ENCODE measurements at places on chromosomes 7 and 10.

- peak; percentile 7 for DNase-seq
Observed at GRCh38 chr10:70672165-70673042, at the start of gene ADAMTS14. ADAMTS14 (plus strand) TSS chr10:70672506; CDS start chr10:70672803, 297 bp downstream.

GRCh38 chr10:12535656-12536055 is 186.3 kb downstream of the CAMK1D start:
- no peak for DNase-seq

GRCh38 chr10:101762736-101763135 is 13.2 kb downstream of the FGF8 start:
- no peak for DNase-seq

DNA sequence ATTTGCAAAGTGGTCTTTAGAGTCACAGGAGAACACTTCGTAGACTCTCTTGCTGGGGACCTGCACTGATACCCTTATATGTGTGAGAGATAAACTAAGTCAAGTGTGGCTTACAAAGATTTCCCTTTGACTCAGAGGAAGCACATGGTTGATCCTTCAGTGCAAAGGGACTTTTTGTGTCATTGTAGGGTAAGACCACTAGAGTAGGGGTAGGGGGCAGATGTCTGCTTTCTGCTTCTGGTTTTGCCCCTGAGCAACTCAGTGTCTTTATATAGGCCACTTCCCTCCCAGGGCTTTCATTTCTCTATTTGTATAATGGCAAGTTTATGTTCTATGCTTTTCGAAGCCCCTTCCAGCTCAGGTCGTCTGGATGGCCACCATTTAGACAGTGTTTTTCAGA is 281.7 kb downstream of the SORCS3 start:
- no peak for DNase-seq

- no peak for DNase-seq
Observed at GRCh38 chr7:21718391-21718790, 175.6 kb downstream of the DNAH11 start.

DNA sequence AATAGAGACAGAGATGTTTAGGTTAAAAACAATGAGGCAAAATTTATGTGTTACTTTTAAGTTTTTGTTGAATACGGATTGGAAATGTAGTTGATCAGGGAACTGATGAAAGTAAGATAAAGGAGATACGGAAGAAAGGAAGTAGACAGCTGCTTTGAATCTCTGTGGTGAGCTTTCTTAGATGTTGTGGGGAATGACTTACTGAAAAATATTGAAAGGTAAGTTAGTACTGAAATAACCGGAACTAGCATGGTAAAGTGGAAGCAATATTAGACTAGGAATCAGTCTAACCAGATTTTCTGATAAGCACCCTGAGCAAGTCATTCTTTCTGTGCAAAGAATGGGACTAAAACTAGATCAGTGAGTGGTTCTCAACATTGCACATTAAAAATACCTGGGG is 34.8 kb downstream of the LUC7L2 start:
- no peak for DNase-seq

DNA sequence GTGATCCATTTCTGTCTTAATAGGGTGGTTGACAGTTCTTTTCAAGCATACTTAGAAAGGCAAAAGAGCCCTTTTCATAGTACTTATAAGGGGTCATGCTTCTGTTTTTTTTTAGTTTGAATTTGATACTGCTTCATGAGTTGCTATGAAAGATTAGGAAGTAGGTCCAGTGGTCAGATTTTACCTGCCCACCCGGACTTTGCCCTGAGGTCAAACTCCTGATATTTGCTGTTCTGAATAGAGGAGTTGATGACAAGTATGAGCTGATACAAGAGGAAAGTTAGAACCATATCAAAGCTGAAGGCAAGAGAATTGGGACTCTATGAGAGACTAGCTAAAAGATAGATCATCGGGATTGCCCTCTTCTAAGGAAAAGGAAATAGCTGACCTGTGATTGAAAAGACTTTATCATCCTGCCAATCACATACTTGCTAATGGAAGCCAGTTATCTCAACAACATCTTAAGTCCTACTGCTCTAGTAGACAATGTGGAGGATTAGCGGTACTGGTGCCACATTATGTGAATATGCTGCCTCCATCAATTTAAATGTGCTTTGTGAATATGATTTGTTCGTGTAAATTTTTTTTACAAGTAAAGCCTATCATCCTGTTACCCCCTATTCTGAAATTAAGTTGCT is 37.5 kb upstream of the CYP26C1 start:
- no peak for DNase-seq

DNA sequence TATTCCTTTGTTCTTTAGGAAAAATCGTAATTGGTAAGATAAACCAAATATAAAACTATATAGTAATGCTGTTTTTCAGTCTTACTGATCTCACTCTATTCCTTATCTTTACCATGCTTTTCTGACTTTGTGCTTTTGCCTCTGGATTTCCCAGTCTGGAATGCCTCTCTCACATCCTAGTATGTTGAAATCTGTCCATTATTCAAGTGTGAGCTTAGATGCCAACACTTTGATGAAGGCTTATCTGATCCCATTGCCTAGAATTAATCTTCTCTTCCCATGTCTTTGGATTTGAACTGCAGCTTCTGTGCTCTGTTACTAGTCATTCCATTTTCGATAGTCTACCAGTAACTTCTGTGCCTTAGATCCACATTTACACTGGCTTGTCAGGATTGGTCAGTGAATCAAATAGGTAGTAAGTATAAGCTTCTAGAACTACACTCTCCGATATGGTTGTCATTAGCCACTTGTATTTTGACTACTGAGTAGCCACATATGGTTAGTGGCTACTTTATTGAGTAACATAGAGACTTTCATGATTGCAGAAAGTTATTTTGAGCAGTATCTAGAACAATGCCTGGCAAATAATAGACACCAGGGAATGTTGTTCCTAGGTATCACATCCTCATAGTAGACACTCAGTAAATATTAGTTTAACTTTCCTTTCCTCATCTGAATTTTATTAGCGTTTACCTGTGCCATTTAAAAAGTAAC is 92.9 kb downstream of the BMPR1A start:
- DNase-seq, result no peak

GRCh38 chr10:43689618-43689954 is 40.9 kb upstream of the ZNF32 start:
- DNase-seq, result peak; percentile 40

DNA sequence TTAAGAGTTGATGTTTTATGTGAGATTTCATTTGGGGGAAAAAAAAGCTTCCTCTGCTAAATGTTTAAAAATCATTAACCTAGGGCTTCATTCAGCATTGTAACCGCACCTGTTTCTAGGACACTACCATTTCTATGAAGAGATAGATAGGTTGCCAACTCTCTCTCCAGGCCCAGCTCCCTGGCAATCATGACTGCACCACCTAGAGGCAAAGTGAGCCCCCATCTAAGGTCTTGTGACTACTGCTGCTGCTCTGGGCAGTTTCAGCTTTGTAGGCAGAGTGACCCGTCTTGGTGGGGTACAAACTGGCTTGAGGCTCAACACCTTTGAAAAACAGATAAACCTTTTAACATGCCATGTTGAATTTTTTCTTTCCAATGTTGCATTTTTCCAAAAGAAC is 27.3 kb upstream of the MRC1 start:
- no peak for DNase-seq

GRCh38 chr7:27936047-27936767 is 196.2 kb downstream of the TAX1BP1 start:
- no peak for DNase-seq

DNA sequence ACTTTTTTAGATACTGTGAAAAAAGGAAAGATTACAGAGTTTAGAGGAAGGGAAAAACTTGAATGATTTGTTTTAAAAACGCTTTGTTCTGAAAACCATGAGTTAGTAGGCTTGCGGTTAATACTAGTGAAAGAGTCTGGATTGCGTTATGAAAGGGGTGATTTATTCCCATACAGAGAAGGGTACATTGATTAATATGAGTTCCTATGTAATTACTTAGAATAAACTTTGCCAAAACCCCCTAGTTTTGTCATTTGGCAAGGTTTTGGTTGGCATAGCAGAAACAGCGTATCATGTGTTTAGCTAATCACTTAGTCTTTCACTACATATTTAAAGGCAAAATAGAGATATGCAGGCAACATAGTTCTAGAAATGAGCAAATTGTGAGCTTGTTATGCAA is 91.2 kb upstream of the POT1 start:
- DNase-seq, result no peak

- no peak for DNase-seq
Observed at GRCh38 chr10:97920865-97921264, 71.2 kb downstream of the GOLGA7B start.

Measured in kidney capillary endothelial cell (primary cell).